Dorsolateral prefrontal cortex (tissue), 122 donors: ENCODE measurements at places on chromosomes 2 and 18.

- no peak for DNase-seq
Observed at GRCh38 chr18:60100778-60101177, 201.0 kb downstream of the PMAIP1 start.

GRCh38 chr18:13147130-13147529 is 71.4 kb upstream of the LDLRAD4 start:
- DNase-seq: no peak

DNA sequence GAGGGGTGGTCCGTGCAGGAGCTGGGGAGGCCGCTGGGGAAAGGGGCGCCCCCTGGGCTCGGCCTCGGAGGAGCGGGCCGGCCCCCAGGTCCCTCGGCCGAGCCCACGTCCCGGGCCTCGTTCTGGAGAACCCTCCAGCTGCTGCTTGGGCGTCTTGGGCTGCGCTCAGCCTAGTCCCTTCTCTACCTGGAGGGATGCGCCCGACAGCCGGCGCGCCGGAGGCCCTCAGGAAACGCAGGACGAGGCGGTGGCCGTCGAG is 293 bp upstream of the D2HGDH start:
- no peak for DNase-seq

GRCh38 chr2:17057109-17058017 is 391.7 kb upstream of the CYRIA start:
- DNase-seq: no peak

- DNase-seq: no peak
Observed at GRCh38 chr2:84491741-84492140, 24.6 kb upstream of the DNAH6 start.

GRCh38 chr2:100073110-100073509 is 69.3 kb downstream of the AFF3 start:
- DNase-seq: no peak

GRCh38 chr2:28952836-28953211 is 28.3 kb upstream of the TOGARAM2 start:
- no peak for DNase-seq

GRCh38 chr18:12515550-12515949 is 107.8 kb downstream of the PRELID3A start:
- no peak for DNase-seq

GRCh38 chr2:239473211-239473805 is 72.5 kb upstream of the HDAC4 start:
- DNase-seq: no peak

DNA sequence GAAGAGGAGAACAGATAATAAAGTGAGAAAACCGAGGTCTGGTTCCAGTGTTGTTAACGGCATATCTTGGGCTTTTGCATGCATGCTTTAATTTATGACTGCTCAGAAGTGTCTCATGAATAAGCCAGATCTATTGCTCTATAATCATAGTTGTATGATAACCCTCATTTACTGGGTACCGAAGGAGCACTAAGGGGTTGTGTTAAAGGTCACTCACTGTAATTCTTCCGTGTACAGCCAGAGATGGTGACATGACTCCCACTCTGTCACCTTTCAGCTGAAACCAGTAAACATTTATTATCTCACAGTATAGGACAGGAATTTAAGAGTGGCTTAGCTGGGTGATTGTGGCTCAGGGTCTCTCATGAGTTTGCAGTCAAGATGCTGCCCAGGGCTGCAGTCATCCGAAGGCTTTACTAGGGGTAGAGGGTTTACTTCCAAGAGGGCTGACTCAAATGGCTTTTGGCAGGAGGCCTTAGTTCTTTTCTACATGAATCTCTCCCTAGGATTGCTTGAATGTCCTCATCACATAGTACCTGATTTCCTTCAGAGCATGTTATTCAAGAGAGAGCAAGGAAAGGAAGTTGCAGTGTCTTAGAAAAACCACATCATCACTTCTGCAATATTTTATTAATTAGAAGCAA is 107.0 kb downstream of the NAB1 start:
- no peak for DNase-seq

- DNase-seq: no peak
Observed at GRCh38 chr18:73942081-73942625, 205.5 kb downstream of the FBXO15 start.

DNA sequence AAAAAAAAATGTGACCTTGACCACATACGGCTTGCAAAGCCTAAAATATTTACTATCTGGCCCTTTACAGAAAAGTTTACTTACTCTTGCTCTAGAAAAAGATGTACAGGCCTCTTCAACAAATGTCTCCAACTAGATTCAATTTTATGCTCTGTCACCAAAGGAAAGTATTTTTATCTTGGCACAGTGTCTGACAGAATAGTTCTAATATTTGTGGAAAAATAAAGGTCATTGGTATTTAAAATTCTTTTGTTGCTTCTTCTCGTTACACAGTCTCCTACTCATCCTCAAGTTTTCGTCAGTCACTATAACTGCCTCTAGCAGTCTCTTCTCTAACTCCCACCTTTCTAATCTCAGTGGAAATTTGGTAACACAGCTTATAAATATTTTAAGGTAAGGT is 1.4 kb downstream of the RBKS start:
- no peak for DNase-seq

DNA sequence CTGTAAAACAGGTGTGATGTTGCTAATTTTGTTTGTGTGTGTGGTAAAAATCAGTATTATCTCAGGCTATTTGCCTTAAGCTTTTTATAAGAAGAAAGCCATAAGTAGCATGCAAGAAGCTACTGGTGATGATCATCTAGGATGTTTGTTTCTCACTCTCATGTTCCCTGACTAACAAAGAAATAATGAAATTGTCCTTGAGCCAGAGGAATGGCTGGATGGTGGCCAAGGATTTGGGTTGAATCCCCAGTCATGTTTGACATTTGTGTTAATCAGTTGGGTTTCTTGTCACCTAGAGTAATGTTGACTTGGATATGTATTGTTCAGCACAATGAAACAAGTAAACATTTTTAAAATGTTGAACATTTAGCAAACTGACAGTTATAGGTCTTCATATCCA is 496.8 kb upstream of the ZEB2 start:
- no peak for DNase-seq
